CD4-positive, alpha-beta T cell treated with Interleukin-12 subunit alpha and Interleukin-12 subunit beta, for 1 hour (primary cell): ENCODE measurements at places on chromosomes 4 and X.

GRCh38 chrX:47941423-47941822 lies 62.4 kb downstream of the ZNF182 start:
- no peak for DNase-seq

GRCh38 chrX:9538544-9539045 lies 73.7 kb downstream of the TBL1X start:
- DNase-seq: no peak

DNA sequence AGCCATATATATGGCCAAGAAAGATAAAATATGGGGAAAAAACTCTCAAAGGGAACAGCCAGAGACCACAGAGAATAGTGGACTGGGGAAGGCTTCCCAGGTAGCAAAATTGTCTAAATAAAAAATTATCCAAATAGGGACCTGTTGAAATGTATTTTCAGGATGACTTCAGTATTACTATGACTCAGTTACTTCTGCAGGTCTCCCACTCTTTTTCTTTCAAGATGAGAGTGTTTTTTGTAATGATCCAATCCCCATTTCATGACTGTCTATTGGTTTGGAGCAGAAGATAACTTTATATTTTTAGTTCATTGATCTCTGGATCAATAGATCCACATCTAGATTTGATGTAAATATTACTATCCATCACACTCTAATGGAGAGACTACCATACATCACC lies 372.1 kb upstream of the EMCN start:
- no peak for DNase-seq

GRCh38 chrX:134990475-134990800 lies 353 bp upstream of the SMIM10 start:
- DNase-seq: no peak

DNA sequence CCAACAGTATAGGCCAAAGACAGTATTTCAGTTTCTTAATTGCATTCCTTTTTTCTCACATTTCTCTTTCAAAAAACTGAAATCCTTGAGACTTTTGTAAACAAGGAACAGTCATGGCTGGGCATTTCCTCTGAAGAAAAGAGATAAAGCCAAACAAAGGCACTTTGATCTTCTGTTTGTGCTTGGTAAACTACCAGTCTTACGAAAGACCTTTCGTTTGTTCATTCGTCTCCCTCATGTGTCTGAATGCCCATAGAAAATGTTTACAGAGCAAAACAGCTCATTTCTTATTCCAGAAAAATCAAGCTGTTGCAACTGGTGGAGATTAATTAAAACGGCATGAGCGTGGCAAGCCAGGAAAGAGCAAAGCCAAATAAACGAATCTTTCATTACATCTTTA lies 178.0 kb downstream of the GASK1B start:
- no peak for DNase-seq

- no peak for DNase-seq
Measured at GRCh38 chr4:167883266-167883665, 209.1 kb upstream of the ANXA10 start.

DNA sequence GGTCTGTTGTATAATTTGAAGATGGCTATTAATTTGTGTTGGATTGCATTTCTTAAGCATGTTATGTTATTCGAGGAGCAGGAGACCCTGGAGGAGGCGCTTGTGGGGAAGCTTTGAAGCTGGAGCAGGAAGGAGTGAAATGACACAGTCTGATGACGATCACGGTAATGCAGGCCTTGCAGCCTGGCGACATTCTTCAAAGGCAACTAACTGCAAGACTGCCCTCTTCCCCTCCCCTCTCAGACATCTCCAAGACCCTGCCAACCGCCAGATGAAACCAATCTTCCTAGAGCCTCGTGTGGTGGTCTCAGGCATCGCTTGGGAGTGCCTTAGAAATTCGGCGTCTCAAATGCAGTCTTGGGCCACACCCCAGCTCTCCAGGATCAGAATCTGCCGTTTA lies 16.1 kb downstream of the CLCN4 start:
- no peak for DNase-seq

DNA sequence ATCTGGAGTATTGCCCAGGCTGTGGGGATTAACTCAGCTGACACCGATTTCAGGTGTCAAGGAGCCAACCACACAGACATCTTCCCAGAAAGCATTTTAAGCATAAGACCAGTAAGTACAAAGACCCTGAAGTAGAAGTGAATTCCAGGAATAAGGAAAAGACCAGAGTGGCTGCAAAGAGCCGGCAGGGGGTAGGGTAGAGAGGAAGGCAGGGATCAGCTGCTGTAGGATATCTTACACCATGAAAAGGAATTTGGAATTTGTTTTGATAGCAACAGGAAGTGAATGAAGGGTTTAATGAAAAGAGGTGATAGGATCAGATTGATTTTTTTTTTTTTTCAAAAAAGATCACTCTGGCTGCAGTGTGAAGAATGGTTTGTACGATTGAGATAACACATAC lies 113.6 kb upstream of the PPARGC1A start:
- DNase-seq: no peak

DNA sequence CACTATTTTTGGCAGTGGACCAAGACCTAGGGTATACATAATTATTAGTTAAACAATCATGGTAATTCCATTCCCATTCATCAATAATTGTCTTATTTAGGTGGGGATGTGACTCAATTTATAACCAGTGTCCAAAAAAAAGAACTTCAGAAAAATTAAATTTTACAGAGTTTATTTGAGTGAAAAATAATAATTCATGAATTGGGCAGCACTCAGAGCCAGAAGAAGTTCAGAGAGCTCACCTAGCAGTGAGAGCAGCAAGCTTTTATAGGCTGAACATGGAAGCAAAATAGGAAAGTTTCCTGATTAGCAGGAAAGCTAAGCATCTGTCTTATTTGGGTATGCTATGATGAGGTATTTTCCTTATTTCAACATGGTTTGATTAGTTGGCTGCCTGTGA lies 500.8 kb downstream of the PCDH7 start:
- DNase-seq: no peak
